ENCODE measurements at places on chromosomes 11 and 22.
A peak's percentile ranks its signal among the peaks of the same experiment; 100 is the strongest.

- no peak for DNase-seq
Observed at GRCh38 chr11:34953955-34954354, 37.5 kb downstream of the PDHX start.

GRCh38 chr22:46108564-46109473, 41.5 kb upstream of the PPARA start:
- no peak for DNase-seq

GRCh38 chr11:133903875-133904817, 52.6 kb downstream of the IGSF9B start:
- DNase-seq: no peak

- no peak for DNase-seq
Observed at GRCh38 chr22:22158965-22159364, 85.6 kb upstream of the VPREB1 start.

DNA sequence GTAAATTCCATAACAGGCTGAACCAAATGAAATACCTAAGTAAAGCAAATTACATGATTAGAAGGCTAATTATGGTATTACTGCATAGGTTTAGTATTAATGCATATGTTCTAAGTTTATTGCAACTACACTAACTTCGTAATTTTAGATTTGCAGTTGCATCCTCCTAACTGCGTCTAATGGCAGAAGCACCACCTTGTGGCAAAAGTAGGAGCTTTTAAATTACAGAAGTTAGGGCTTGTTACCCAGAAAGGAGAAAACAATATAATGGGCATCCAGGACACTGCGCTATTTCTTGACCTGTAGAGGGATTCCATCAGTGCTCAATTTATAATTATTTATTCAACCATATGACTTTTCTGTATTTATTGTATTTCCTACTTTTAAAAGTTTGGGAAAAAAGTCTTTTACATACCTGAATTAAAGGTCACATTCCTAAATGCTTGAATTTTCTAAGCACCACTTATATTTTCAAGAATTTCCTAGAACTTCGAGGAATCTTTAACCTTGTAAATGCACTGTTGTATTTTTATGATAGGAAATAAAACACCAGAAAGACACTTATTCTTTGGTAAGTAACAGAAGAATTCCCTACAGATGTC, 16.3 kb upstream of the GPR83 start:
- DNase-seq: no peak

DNA sequence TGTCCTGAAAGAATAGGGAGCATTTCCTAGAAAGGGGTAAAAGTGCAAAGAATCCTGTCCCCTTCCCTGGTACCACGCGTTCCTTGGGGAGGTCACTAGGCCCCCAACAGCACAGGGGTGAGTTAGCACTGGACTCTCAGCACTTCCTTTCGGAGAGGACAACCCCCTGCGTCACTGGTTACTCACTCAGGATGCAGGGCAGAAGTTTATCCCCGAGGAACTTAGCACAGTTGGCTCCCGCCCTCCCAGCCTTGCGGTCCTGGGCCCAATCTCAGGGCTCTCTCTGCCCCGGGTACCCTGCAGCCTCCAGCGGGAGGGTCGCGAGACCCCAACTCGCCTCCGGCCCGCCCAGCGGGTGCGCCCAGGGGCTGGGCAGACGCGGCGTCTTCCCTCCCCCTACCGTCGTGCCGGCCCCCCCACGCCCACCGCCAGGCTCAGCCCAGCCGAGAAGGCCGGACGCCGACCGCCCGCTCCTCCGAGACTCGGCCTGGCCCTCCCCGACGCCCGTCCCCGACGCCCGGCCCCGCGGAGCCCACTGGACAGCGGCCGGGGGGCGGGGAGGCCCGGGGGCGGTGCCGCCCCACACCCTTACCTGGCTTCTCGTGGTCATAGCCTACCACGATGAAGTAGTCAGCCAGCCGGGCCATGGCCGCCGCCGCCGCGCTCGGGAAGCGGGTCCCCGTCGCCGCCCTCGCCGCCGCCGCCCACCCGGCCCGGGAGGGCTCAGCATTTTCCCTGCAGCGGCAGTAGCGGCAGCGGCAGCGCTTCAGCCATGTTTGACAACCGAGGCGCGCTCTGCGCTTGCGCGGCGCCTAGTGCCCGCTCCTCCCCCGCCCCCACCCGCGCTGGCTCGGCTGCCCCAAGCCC, at the start of gene SBF2:
SBF2 (minus strand) TSS at position 797 of the 867 bp plus-strand sequence; CDS start at position 647, 150 bp downstream.
- no peak for DNase-seq

GRCh38 chr11:94513091-94513490, 830 bp downstream of the C11orf97 start:
- DNase-seq: no peak

GRCh38 chr11:129275828-129276227, 83.7 kb upstream of the ARHGAP32 start:
- DNase-seq: no peak

GRCh38 chr22:43541462-43542407, 129.9 kb downstream of the MPPED1 start:
- DNase-seq: no peak

DNA sequence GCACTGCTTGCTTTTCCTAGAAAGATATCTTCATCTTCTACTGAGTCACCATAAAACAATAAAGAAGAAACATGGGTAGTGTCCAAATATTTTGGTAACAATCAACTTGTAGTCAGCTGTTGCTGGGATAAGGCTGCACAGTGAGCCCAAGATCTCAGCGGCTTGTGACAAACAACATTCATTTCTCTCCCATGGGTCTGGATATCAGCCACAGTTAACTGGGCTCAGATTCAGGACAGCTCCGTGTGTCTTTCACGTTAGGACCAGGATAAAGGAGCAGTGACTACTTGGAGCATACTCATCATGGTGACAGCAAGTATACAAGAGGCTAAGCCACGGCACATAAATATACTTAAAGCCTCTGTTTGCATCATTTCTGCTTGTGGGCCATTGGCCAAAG, 27.9 kb upstream of the GRK3 start:
- no peak for DNase-seq

DNA sequence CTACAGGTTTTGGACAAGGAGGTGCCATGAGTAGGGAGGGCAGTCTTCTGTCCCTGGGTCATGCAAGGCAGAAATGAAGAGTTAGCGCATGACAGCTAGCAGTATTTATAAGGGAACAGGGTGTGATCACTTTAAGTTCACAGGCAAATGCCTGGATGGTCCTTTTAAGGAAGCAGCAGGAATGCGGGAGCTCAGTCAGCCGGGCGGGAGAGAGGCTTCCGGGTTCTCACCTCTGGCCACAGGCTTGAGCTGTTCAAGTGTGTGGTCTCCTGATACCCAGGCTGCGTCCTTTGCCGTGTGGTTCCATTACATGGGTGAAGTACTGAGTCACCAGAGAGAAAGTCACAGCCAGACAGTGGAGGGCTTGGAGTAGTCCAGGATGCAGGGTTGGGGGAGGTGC, 105.4 kb downstream of the BCR start:
- DNase-seq: no peak

DNA sequence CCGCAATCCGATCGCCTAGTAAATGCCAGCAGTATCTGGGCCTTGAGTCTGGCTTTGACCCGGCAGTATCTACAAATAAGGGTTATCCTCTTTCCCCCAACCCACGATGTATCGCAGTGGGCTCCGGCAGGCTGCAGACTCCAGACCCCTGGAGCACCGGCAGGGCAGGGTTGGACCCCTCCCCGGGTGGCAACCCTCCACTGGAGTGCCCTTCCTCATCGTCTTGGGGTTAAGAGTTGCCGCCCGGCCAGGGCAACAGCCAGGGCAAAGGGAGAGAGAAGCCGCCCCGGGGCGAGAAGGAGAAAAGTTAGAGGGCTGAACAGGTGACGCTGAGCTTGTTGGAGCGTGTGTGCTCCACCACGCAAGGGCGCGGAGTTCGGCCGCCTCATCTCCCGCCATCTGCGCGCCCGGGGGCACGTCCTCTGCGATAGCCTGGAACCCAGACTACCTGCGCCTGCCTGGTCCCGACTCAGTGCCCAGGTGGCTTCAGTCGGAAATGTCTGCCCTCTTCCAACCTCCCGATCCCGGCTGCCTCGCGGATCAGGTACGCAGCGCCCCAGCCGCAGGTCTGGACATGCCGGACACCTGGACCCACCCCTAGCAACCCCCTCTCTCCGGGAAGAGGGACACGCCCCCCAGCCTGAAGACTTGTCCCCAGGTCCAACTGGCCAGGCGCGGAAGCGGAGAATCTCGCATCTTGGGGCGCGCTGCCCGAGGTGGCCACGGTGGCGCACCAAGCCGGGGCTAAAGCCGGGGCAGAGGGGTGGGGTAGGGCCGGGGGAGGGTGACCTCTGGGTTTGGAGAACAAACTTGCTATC, 1.2 kb downstream of the DSCAML1 start:
- no peak for DNase-seq

- peak; percentile 61 for DNase-seq
Observed at GRCh38 chr11:128624269-128625175, 37.2 kb upstream of the ETS1 start.

- DNase-seq: no peak
Observed at GRCh38 chr22:37328017-37328416, 45.7 kb downstream of the CYTH4 start.

DNA sequence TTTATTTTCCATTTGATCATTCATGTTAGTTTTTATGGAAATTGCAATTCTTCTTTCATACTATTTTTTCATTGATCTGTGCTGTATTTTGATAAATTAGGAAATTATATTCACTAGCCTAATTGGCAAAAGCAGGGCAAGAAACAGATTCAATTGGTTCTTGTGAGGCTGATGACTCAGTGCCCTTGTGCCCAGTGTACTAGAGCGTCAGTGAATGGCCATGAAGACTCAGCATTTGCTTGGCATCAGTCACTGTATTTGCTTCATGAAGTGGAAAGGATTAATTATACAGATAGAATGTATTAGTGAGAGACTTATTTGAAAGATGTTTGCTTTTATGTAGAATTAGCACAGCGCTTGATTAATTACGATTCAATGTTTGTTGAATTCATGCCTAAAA, 31.8 kb downstream of the MRGPRX1 start:
- DNase-seq: no peak

DNA sequence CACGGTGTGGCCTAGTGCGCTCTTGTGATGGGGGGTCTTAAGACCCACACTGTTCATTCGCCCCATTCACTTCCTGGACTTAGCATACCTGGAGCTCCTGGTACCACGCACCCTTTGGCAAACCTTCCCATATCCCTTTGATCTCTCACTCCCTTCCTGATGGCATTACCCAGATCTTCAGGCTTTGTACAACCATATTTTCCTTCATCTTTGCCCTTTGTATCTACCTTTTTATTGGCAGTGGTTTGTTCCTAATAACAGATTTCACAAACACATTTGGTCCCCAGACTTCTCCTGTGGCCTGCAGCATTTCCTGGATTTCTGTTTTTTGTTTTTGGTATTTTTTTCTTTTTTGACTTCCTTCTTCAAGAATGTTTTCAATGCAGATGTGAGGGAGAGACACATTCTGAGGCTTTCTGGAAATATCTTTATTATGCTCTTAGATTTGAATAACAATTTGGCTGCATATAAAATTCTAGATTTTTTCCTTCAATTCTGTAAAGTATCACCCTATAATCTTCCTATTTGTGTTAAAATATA, 16.1 kb upstream of the IFITM3 start:
- no peak for DNase-seq

DNA sequence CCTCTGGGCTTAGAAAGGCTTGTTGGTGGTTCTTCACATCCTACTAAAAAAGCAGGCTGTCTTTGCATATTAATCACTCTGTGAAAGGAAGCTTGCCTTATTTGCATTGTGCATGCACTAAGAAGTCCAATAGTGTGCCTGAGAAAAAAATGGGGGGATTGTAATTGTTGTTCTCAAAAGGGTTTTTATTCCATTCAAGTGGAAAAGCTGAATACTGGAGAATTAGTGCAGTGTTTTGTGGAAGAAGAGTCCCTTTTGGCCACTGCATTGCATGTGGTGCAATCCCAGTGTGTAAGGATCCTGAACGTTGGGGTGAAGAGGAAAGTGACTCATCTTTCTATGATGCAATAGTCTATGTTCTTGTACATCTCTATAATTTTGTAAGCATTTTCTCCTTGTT, 16.5 kb downstream of the NCAM1 start:
- no peak for DNase-seq
